ENCODE measurements at places on chromosomes 4 and X. TPM values are rescaled to one million over a fixed set of nuclear protein-coding genes. Genes with fewer than 3 reads are reported as not detected.

Gene ITIH6
- not detected for total RNA-seq

Gene LNX1
- total RNA-seq = 3.1 TPM

Gene HOPX
- total RNA-seq = not detected

Gene SH3BGRL
- total RNA-seq = 31.3 TPM

Gene STBD1
- total RNA-seq = 25.4 TPM

Gene UGDH
- total RNA-seq = 258 TPM

Gene CCDC120
- total RNA-seq = 4.2 TPM

Gene ZFYVE28
- total RNA-seq = 4.1 TPM

Gene IL13RA1
- total RNA-seq = 115 TPM

Gene SPP1
- 6.0 TPM for total RNA-seq

Gene POLN
- total RNA-seq = 2.5 TPM

Gene PTPN13
- total RNA-seq = 1.2 TPM

GRCh38 chrX:68640661-68641060 is 6.8 kb upstream of the STARD8 start:
- H3K4me1 ChIP-seq = no peaks in the 10 kb centered on the region
- no peak for DNase-seq
- H3K4me3 ChIP-seq = no peak overlapping the region

DNA sequence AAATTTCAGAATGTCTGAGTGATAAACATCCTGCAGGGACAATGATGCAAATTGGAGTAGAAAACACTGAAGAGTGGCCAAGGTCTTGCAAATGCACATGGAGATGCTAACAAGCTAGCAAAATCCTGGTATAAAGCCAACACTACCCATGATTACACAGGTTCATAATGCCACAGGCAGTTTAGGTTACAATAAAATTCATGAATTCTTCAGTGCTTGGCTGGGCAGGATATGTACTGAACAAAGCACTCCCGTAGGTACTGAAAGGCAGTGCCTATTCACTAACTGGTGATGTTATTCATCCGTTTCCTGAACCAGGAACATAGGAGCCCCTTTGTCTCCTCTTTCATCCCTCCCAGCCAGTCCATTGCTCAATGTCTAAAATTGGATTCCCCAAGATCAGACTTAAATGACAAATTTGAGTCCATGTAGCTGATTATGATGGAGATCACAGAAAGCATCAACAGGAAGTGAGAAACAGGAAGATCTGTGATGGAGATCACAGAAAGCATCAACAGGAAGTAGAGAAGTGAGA is 244.5 kb downstream of the DMD start:
- no peaks in the 10 kb centered on the region for H3K36me3 ChIP-seq
- no peak overlapping the region for H3K4me3 ChIP-seq
- DNase-seq = no peak
- no peak overlapping the region for H3K27ac ChIP-seq

GRCh38 chr4:74451214-74451661 is 6.3 kb downstream of the AREG start:
- H3K4me3 ChIP-seq = no peak overlapping the region
- DNase-seq = no peak
- no peaks in the 10 kb centered on the region for H3K27me3 ChIP-seq
- no peaks in the 10 kb centered on the region for H3K36me3 ChIP-seq
- no peaks in the 10 kb centered on the region for H3K4me1 ChIP-seq

DNA sequence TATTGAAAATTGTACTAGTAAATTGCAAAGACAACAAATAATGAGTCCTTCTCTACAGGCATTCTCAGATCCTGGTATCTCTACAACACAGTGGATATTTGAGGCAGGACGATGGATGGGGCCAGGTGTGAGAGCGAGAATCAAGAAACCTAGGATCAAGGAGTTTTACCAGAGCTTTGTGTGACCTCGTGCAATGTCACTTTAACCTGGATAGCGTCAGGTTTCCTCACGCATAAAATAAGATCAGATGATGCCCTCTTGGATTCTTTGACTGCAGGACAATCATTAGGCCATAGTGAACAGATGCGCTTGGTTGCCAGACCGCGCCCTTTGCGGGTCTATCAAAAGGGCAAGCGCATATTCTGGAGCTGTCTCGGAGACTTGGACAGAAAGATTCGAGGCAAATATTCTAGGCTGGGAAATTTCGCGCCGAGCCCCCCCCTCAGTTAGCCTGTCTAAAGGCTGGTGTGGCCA is 66.6 kb downstream of the FBXO8 start:
- no peaks in the 10 kb centered on the region for H3K36me3 ChIP-seq
- peaks cover 11% of the 10 kb centered on the region for H3K27me3 ChIP-seq
- no peak overlapping the region for H3K27ac ChIP-seq
- no peak for DNase-seq
- no peak overlapping the region for H3K4me3 ChIP-seq

- H3K27ac ChIP-seq = no peak overlapping the region
- no peak overlapping the region for H3K4me3 ChIP-seq
- no peaks in the 10 kb centered on the region for H3K36me3 ChIP-seq
- no peak for DNase-seq
- no peaks in the 10 kb centered on the region for H3K4me1 ChIP-seq
Measured at GRCh38 chr4:78569306-78569821, 17.8 kb downstream of the ANXA3 start.

GRCh38 chr4:143230683-143231082 is 46.0 kb downstream of the USP38 start:
- H3K27ac ChIP-seq = no peak overlapping the region
- H3K4me3 ChIP-seq = no peak overlapping the region
- no peaks in the 10 kb centered on the region for H3K27me3 ChIP-seq
- DNase-seq = no peak
- no peaks in the 10 kb centered on the region for H3K36me3 ChIP-seq

GRCh38 chrX:16695079-16695676 is 17.3 kb downstream of the CTPS2 start:
- H3K4me1 ChIP-seq = no peaks in the 10 kb centered on the region
- no peaks in the 10 kb centered on the region for H3K36me3 ChIP-seq
- H3K27ac ChIP-seq = no peak overlapping the region
- H3K27me3 ChIP-seq = no peaks in the 10 kb centered on the region
- no peak overlapping the region for H3K4me3 ChIP-seq
- DNase-seq = peak; percentile 52

DNA sequence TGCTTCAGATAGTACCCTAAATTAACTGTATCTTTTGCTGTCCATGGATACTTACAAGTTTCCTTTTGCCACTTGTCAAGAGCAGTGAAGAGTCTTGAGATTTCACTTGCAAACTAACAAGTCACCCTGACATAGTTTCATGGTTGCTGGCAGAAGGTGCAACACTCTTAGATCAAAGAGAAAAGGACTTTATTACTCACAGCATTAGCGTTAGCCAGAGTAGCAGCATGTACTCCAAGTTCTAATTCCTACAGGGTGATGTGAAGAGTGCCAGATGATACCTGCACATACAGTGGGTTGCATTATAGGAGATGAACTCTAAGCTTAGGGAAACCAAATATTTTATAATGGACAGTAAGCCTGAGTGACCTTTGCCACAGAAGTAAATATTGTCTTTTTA is 47.9 kb downstream of the NDST3 start:
- H3K36me3 ChIP-seq = no peaks in the 10 kb centered on the region
- H3K4me1 ChIP-seq = no peaks in the 10 kb centered on the region
- H3K4me3 ChIP-seq = no peak overlapping the region
- no peaks in the 10 kb centered on the region for H3K27me3 ChIP-seq
- H3K27ac ChIP-seq = no peak overlapping the region

- H3K4me3 ChIP-seq = no peak overlapping the region
- H3K36me3 ChIP-seq = no peaks in the 10 kb centered on the region
- H3K27ac ChIP-seq = no peak overlapping the region
- DNase-seq = no peak
- no peaks in the 10 kb centered on the region for H3K27me3 ChIP-seq
Measured at GRCh38 chr4:19224820-19225219, 1026.9 kb upstream of the SLIT2 start.

GRCh38 chrX:66622209-66622608 is 16.7 kb downstream of the EDA2R start:
- DNase-seq = no peak
- no peak overlapping the region for H3K27ac ChIP-seq
- H3K4me1 ChIP-seq = no peaks in the 10 kb centered on the region
- no peaks in the 10 kb centered on the region for H3K27me3 ChIP-seq
- no peak overlapping the region for H3K4me3 ChIP-seq

- H3K4me3 ChIP-seq = no peak overlapping the region
- H3K27ac ChIP-seq = no peak overlapping the region
- H3K36me3 ChIP-seq = no peaks in the 10 kb centered on the region
- H3K4me1 ChIP-seq = no peaks in the 10 kb centered on the region
- DNase-seq = no peak
Measured at GRCh38 chrX:139801397-139801813, 93.4 kb upstream of the MCF2 start.

GRCh38 chr4:39978904-39979303 is 1.2 kb upstream of the PDS5A start:
- H3K4me3 ChIP-seq = no peak overlapping the region
- no peaks in the 10 kb centered on the region for H3K27me3 ChIP-seq
- no peak for DNase-seq
- H3K4me1 ChIP-seq = peaks cover 24% of the 10 kb centered on the region
- H3K27ac ChIP-seq = no peak overlapping the region

- no peaks in the 10 kb centered on the region for H3K27me3 ChIP-seq
- no peaks in the 10 kb centered on the region for H3K36me3 ChIP-seq
- no peaks in the 10 kb centered on the region for H3K4me1 ChIP-seq
- no peak for DNase-seq
- H3K27ac ChIP-seq = no peak overlapping the region
- H3K4me3 ChIP-seq = no peak overlapping the region
Measured at GRCh38 chr4:112370466-112370865, 73.3 kb downstream of the ALPK1 start.

- no peaks in the 10 kb centered on the region for H3K4me1 ChIP-seq
- no peak overlapping the region for H3K27ac ChIP-seq
- no peaks in the 10 kb centered on the region for H3K27me3 ChIP-seq
Measured at GRCh38 chrX:108270280-108270679, 167.9 kb downstream of the COL4A6 start.

GRCh38 chr4:156962528-156962974 is 9.0 kb downstream of the PDGFC start:
- no peaks in the 10 kb centered on the region for H3K27me3 ChIP-seq
- H3K4me1 ChIP-seq = peaks cover 41% of the 10 kb centered on the region
- no peak overlapping the region for H3K4me3 ChIP-seq
- no peak for DNase-seq
- H3K27ac ChIP-seq = no peak overlapping the region

- no peaks in the 10 kb centered on the region for H3K4me1 ChIP-seq
- no peak overlapping the region for H3K4me3 ChIP-seq
- DNase-seq = no peak
- no peaks in the 10 kb centered on the region for H3K36me3 ChIP-seq
- H3K27ac ChIP-seq = no peak overlapping the region
Measured at GRCh38 chr4:88275516-88275915, 8.8 kb downstream of the PPM1K start.

DNA sequence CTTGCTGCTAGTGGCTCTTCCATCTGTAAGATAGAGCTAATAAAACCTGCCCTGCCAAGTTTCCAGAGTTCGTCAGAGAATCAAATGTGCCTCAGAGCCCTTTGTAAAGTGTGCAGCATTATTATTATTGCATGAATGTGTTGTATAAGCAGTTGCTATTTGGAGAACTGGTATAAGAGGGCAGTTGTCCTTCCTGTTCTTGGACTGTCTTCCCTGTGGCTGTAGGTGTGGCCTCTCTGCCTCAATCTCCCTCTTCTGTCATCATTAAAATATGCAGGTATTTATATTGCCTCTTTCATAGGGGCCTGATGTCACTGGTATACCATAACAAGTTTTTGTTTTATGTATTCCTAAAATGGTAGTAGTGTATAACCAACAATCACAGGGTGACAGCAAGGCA is 3.8 kb downstream of the MTM1 start:
- H3K4me3 ChIP-seq = no peak overlapping the region
- H3K36me3 ChIP-seq = no peaks in the 10 kb centered on the region
- H3K4me1 ChIP-seq = no peaks in the 10 kb centered on the region

GRCh38 chrX:37350034-37350365 is 836 bp downstream of the PRRG1 start:
- no peaks in the 10 kb centered on the region for H3K4me1 ChIP-seq
- peak overlapping the region; percentile 42 for H3K4me3 ChIP-seq
- no peaks in the 10 kb centered on the region for H3K36me3 ChIP-seq
- peak overlapping the region; percentile 70 for H3K27ac ChIP-seq

DNA sequence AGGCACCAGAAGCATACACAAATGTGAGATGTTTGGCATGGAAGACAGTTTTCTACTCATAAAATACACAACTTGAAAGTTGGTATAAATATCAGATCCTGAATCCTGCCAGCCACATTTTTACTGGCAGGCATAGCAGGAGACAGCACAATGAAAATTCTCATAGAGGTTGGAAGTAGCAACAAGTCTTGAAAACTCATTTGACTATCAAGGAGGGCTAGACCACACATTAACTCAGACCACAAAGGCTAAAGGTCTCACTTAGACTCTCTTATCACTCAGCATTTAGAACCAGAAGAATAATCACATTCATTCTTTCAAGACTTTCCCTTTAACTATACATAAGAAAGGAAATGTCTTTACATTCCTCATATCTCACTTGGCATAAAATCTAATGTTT is 56.5 kb downstream of the SORBS2 start:
- no peak overlapping the region for H3K4me3 ChIP-seq
- DNase-seq = no peak
- no peak overlapping the region for H3K27ac ChIP-seq
- H3K4me1 ChIP-seq = no peaks in the 10 kb centered on the region
- no peaks in the 10 kb centered on the region for H3K27me3 ChIP-seq

DNA sequence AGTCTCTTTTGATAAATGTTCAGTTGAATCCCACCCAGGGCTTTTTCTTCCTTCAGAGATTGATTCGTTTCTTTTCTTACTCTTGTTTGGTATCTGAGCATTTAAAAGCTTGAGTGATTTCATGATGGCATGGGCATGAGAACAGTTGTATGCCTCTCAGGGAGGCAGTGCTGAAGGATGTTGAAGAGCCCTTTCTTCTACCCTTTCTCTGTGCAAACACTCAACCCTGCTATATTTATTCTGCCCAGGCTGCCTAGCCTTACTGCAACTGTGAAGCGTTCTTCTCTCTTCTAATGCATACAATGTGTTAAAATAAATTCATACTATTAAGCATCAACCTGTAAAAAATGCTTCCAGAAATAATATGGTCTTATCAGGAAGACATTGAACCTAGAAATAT is 367.6 kb upstream of the LCORL start:
- no peaks in the 10 kb centered on the region for H3K27me3 ChIP-seq
- DNase-seq = no peak
- no peak overlapping the region for H3K4me3 ChIP-seq
- no peak overlapping the region for H3K27ac ChIP-seq
- H3K4me1 ChIP-seq = no peaks in the 10 kb centered on the region
- H3K36me3 ChIP-seq = no peaks in the 10 kb centered on the region

GRCh38 chr4:26088433-26088928 is 174.5 kb downstream of the SMIM20 start:
- H3K36me3 ChIP-seq = no peaks in the 10 kb centered on the region
- no peak for DNase-seq
- H3K27ac ChIP-seq = no peak overlapping the region

DNA sequence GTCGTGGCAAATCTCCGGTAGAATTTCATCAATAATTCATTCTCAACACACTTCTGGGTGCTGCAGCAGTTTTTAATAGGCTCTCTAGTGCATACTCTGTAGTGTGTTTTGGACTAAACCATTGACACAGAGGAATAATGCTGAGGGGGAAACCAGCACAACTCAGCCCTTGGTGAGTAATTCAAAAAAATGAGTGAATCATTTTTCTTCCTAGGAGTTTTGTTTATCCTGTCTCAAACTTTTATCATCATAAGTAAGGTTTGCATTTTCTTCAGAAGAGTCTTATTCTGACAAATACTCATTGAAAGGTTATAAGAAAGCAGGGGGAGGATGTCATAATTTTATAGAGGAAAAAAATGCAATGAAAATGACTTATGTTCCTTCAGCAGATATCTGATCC is 2542.7 kb downstream of the PCDH7 start:
- no peak for DNase-seq
- H3K36me3 ChIP-seq = no peaks in the 10 kb centered on the region
- no peak overlapping the region for H3K4me3 ChIP-seq
- no peaks in the 10 kb centered on the region for H3K27me3 ChIP-seq
- no peak overlapping the region for H3K27ac ChIP-seq
- no peaks in the 10 kb centered on the region for H3K4me1 ChIP-seq
